ENCODE measurements at places on chromosomes 6 and 20.

- peak; percentile 53 for DNase-seq
Observed at GRCh38 chr20:5072756-5073659, 46.8 kb downstream of the PCNA start.

- no peak for DNase-seq
Observed at GRCh38 chr6:154740658-154741057, 7.4 kb downstream of the SCAF8 start.

DNA sequence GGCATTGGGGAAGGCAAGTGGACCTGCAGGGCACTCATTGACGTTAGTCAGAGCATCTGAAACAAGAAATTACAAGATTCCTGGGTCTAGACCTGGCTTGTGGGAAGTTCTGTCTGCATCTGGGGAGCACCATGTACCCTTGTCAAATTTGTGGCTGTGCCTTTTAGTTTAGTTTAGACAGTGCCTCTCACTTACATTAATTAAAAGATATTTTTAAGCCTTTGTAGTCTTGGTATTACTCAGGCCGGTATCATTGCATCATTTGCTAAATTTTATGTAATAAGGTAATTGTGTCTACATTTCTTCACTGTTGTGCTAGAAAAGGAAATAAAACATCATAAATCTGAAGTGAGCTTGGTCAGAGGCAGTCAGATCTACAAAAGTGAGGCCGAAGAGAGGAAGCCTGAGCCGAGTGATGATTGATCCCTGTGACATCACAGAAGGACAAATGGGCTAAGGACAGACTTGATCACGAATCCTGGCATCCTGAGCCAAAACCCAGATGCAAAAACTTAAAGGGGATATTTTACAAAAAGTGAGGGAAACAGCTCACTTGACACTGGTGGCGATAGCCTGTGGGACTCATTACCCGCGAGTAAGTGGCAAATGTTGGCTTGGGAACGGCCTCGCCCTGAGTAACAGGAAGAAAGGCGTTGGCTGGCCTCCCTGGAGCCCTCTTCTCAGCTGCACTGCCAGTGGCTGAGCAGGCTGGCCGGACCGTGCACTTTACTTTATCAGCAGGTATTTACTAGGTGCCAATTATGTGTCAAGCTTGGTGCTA is 106.5 kb downstream of the TCP11 start:
- DNase-seq: no peak

DNA sequence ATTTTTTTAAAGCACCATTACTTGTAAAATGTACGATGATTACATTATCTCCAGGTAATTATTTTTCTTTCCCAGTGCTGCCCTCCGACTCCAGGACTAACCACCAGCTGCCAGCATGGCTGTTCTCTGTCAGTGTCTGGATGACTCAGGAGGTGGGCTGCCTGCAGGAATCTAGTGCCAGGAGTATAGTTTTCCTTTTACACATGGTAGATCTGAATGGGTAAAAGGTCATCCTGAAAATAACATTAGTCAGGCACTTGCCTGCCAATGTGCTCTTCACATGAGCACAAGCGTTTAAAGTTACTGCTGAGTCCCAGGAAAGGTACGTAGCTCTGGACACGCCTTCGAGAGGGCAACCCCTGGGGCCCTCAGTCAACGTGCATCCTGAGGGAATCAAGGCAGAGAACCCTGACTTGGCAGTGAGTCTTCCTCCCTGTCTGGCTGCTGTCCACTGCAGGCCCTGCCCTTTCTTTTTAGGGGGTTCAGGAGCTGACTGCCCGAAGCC is 2.4 kb downstream of the DYNLT1 start:
- no peak for DNase-seq

DNA sequence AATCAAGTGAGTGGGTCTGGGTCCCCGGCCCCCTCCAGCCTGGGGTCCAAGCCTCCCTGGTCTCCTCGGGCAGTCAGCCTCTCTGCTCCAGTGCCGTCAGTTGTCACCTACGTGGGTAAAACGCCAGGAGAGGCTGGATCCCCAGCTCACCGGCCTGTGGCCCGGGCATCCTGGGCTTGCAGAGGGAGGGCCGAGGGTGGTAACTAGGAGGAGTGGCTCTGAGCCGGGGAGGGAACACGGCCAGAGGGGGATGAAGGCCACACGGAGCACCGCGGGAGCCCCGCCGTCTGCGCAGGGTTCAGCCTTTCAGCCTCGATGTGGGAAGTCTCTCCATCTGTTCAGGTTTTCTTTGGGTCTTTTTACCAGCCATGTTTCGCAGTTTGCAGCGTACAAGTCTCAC is 29.5 kb upstream of the BHLHE23 start:
- no peak for DNase-seq

DNA sequence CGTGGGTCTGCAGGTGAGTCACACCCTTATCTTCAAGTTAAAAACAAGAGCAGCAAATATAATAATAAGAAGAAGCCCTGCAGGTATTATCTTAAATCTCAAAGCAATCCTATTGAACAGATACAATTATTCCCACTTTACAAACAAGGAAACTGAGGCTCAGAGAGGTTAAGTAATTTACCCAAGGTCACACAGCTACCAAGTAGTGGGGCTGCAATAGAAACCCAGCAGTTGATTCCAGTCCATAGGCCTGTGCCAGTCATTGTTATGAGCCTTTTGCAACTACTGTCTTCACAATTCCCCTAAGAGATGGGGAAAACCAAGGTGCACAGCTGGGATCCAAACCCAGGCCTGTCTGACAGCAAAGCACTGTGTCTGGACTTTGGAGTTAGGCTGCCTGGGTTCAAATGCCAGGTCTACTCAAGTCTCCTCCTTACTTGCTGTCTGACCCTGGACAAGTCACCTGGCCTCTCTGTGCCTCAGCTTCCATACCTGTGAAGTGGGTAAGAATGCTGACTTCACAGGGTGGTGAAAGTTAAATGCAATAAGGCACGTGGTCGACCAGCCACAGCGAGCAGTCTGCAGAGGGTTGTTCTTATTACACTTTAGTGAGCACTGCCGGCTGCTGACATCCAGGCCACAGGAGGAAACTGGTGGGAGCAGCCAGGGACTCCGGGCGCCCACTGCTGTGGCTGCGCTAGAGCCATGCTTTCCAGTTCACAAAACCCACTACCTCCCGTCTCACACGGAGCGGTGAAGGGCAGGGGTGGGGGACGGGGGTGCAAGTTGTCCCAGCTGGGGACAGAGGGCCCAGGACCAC is 6.1 kb downstream of the MYL9 start:
- DNase-seq: no peak

DNA sequence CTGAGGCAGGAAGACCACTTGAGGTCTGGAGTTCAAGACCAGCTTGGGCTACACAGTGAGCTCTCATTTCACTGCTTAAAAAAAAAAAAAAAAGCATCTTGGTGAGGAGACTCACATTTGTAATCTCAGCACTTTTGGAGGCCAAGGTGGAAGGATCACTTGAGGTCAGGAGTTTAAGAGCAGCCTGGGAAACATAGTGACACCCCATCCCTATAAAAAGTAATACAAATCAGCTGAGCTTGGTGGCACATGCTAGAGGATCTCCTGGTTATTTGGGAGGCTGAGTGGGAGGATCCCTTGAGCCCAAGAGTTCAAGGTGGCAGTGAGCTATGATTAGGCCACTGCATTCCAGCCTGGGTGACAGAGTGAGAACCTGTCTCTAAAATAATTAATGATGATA is 29.4 kb upstream of the SYNCRIP start:
- DNase-seq: no peak

GRCh38 chr6:129865013-129865412 is 3.9 kb upstream of the TMEM244 start:
- no peak for DNase-seq

- DNase-seq: no peak
Observed at GRCh38 chr6:101706576-101706975, 313.1 kb downstream of the GRIK2 start.

DNA sequence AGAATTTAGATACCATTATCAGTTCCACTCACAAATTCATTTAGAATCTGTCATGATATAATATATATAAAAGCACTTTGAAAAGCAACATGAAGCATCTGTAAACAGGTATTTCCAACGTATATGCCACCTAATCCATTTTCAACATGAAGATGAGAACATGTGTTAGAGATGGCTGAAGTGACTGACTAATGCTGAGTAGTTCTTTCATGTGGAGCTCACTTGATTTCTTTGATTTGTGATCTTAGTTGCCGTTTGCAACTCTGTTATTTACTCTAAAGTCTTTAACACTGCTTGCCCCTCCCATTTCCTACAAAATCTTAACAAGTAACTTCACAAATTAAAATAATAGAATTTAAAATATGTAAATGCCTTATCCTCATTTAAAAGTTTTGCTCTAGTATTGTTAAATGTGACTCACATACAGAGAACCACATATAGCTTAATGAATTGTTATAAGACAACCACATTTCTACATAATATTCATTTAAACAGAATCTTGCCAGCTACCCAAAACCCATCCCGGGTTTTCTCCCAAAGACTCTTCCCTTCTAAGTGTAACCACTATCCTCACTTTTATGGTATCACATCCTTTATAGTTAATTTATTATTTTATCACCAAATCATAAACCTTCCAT is 78.3 kb downstream of the ME1 start:
- no peak for DNase-seq

DNA sequence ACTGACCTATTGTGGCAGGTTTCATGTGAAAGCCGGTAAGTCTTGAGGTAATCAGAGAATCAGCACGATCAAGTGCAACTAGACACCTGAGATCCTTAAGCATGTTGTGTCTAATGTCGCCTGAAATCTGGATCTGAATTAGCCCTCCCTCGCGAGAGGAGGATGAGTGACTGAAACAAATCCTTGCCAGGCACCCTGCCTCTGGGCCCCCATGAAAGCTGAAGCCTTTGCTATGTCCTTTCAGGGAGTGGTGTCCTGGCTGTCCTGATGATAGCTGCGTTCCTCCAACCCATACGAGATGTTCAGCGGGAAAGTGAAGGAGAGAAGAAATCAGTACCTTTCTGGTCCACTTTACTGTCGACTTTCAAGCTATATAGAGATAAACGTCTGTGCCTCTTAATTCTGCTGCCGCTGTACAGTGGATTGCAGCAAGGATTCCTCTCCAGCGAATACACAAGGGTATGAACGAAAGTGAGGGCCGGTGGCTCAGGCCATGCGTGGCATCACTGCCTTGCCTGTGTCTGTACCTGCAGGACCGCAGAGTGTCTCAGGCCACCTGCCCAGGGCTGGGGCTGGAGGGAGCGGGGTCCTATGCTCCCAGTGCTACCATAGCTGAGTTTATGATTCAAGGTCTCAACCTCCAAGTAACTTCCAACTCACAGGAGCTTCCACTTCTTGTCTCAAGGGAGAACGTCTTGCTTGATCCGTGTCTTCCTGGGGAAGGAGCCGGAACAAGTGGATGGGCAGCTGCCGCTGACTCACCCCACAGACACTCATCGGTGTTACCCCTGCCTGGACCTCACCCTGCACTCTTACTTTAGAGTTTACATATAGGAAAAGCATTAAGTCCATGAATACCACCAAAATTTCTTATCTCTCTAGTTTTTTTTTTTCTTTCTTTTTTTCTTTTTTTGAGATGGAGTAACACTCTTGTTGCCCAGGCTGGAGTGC is 12.8 kb downstream of the UNC93A start:
- no peak for DNase-seq

DNA sequence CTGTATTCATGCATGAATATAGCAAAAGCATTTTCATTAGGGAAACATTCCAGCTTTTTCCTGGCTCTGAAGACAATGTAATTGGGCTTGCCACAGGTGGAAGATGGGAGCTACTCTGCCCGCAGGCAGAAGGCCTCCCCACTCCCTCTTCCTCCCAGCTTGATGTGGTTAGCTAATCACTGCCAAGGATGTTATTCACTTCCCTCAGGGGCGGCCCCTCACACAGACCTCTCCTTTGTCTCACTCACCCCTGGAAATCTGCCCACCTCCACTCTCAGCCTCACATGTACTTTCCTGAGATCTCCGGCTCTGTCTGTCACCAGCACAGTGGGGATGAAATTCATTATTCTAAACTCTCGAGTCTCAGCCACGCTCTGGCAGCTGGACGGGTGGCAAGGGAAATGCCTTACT is 100.7 kb downstream of the ANKRD60 start:
- DNase-seq: no peak

DNA sequence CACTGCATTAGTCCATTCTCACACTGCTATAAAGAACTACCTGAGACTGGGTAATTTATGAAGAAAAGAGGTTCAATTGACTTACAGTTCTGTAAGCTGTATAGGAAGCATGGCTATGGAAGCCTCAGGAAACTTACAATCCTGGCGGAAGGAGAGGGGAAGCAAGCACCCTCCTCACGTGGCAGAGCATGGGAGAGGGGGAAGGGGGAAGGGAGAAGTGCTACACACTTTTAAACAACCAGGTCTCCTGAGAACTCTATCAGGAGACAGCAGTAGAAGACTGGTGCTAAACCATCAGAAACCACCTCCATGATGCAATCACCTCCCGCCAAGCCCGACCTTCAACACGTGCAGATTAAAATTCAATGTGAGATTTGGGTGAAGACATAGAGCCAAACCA is 494.0 kb downstream of the GRIK2 start:
- no peak for DNase-seq

GRCh38 chr6:96923400-96923799 is 1.1 kb upstream of the KLHL32 start:
- peak; percentile 60 for DNase-seq

DNA sequence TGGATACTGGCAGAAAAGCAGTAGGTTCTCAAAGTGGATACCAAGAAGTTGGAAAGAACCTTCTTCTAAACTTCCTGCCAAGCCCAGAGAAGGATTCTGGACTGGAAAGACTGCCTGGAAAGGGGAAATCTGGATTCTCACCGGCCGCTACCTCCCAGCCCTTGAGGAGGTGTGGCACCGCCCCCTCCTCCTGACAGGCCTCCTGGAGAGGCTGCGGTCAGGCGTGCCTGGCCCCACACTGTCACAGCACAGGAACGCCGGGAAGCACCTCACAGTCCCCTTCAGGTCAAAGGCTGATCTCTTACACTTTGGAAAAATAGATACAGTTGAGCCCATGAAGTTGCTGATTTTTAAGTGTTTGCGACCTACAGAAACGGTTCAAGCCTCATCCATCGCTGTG is 16.3 kb upstream of the PDE10A start:
- no peak for DNase-seq

DNA sequence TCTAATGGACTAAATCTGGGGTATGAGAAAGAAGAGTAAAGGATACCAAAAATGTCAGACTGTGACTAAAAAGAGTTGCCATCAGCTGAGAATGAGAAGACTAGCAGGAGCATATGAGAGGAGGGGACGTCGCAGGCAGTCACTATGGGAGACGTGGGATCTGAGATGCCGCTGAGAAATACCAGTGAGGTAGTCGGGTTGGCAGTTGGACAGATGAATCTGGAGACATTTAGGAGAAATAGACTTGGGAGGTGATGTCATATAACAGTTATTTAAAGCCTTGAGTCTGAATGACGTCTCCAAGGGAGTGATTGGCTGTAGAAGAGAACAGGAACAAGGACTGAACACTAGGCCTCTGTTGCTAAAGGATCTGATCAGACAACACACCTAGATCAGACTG is 51.5 kb upstream of the TRIM26 start:
- no peak for DNase-seq
